ENCODE measurements at places on chromosomes 4 and X. TPM values are rescaled to one million over a fixed set of nuclear protein-coding genes. Genes with fewer than 3 reads are reported as not detected.

CXXC4 gene
- 0.07 TPM for total RNA-seq

GRCh38 chrX:55767100-55767499 is 49.6 kb downstream of the RRAGB start:
- no peak for DNase-seq

MAGEC1 gene
- not detected for total RNA-seq

DNA sequence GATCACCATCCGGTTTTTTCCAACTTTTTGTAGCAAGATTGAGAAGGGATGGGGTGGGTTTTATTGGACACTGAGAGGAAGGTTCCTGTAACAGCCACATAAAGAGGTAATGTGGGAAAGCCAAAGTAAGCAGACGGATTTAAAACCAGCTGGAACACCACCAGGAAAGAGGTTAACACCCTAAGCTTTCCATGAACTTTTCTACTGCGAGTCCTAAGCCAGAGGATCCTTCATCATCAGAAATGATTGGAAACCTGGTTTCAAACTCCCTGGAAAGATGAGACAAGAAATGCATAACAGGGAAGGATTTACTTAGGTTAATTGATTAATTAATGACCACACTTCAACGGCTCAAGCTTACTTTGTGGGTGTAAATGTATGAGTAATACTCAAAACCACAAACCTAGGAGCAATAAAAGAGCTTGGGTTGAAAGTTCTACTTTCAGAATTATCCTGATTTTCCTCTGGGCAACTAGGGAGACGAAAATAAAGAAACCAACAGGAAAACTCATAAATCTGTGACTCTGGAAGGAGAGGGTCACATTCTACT is 91.5 kb downstream of the COX18 start:
- DNase-seq, result no peak

DNA sequence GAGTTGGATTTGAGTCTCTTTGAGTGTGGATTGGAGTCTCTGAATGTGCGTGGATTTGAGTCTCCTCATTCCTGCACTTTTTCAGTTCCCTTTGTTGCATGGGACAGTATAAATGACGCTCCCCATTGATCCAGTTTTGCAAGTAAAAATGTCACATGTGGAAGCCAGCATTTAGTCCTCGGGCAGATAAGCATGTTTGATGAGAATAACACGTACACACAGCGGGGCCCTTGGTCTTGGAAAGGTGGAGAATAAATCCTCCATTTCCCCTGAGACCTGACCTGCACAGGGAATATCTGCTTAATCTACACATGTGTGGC is 8.1 kb downstream of the P2RY8 start:
- no peak for DNase-seq

- no peak for DNase-seq
Measured at GRCh38 chr4:161714931-161715330, 448.9 kb downstream of the FSTL5 start.

- no peak for DNase-seq
Measured at GRCh38 chrX:12844319-12844718, 22.6 kb upstream of the TLR7 start.

GRCh38 chr4:89162496-89162895 is 51.2 kb downstream of the TIGD2 start:
- no peak for DNase-seq

GRCh38 chrX:22249371-22249770 is 23.3 kb upstream of the CBLL2 start:
- DNase-seq, result no peak

DNA sequence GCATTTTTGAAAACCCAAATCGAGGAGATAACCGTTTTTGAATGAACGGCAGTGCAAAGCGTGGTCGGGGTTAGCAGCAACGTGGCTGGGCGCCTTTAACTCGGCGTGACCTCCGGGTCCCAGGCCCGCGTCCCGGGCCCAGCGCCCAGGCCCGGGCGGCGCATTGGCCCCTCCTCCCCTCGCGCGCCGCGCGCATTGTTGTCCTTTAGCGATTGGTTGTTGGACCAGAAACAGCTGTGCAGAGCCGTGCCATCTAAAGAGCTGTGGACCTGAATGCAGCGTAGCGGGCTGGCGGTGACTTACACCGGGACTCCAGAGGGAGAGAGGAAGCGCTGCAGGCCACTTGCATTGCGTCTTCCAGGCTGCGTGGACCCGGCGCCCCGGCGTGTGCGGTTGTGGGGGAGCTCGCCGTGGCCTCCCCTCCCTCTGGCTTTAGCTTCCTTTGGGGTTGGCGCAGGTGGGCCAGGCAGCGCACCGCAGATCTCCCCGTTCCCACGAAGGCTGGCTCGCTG is at the start of gene STOX2:
Gene STOX2, plus strand, starts transcription at position 227 of the 512 bp plus-strand sequence. CDS start 1,484 bp downstream, outside the sequence.
- DNase-seq, result peak; percentile 20

DNA sequence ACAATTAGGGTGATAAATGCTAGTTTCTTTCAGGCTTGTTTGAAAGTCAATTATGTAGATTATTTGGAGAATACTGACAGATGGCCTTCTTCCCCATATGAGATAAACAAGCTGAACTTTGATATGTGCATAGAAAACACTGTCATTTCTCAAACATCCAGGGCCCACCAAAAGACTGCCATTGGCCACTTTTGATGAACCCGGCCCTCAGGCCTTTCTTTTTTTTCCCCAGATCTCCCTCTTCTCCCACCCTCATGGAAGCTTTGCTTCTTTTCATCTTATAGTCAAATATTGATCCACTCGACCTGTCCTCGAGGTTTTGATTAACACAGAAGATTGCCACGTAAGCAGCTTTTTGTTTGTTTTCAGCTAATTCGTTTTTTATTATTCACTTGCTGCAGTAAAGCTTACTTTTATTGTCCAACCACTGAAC is 377.4 kb downstream of the SMARCA1 start:
- no peak for DNase-seq

Measured in activated T-cell treated with anti-CD3 and anti-CD28 coated beads, Interleukin-2, amount 50 U/mL, for 72 hours (primary cell).